NCI-H1436 (cell line): ENCODE measurements at places on chromosomes 7 and 10.

- peak; percentile 5 for DNase-seq
Measured at GRCh38 chr10:68096913-68097516, 12.3 kb upstream of the MYPN start.

- peak; percentile 8 for DNase-seq
Measured at GRCh38 chr7:36037121-36037662, 115.9 kb upstream of the EEPD1 start.

GRCh38 chr7:47453093-47454061, 128.5 kb downstream of the TNS3 start:
- no peak for DNase-seq

GRCh38 chr10:6504296-6504695, 75.8 kb downstream of the PRKCQ start:
- DNase-seq: no peak

- DNase-seq: no peak
Measured at GRCh38 chr10:120414946-120415345, 42.1 kb upstream of the PLPP4 start.

- DNase-seq: no peak
Measured at GRCh38 chr7:123538189-123538714, 3.9 kb upstream of the IQUB start.

DNA sequence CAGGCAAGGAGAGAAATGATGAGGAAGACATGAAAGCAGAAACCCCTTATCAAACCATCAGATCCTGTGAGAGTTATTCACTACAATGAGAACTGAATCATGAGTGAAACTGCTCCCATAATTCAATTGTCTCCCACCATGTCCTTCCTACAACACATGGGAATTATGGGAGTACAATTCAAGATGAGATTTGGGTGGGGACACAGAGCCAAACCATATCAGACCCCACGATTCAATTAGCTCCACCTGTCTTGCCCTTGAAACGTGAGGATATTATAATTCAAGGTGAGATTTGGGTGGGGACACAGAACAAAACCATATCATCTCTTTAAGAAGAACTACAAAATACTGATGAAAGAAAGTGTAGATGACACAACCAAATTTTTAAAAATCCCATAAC, 128.9 kb downstream of the IMMP2L start:
- no peak for DNase-seq

GRCh38 chr10:63760708-63761047, 239.5 kb downstream of the REEP3 start:
- no peak for DNase-seq

GRCh38 chr10:76874176-76874575, 763.4 kb downstream of the KCNMA1 start:
- DNase-seq: no peak

- no peak for DNase-seq
Measured at GRCh38 chr7:94252971-94253370, 141.7 kb upstream of the COL1A2 start.
